ENCODE measurements at places on chromosomes 7 and 10.

- no peak for DNase-seq
Observed at GRCh38 chr7:56121440-56121839, 5.2 kb upstream of the NUPR2 start.

DNA sequence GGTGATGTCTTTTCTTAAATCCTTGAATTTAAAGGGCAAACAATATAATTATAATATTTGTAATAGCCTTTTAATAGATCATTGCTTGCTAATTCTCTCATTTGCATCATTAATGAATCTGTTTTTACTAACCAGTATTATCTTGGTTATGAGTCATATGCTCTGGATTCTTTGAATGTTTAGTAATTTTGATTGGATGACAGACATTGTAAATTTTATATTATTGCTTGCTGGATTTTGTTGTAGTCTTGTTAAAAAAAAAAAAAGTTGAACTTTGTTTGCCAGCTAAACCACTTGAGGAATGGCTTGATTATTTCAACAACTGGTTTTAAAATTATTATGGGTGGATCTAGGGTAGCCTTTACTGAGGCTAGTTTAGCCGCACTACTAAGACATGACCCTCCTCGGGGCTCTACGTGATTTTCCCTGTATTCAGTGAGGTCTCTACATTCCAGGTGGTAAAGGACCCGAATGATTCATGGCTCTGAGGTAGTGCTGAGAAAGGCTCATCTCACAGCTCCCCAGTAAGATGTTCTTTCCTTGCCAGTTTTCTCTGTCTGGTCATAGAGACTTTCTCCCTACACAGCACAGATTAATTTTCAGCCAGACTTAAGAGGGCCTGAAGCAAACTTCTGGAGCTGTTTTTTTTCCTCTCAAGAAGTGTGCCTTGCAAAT is 8.5 kb downstream of the C10orf90 start:
- no peak for DNase-seq

DNA sequence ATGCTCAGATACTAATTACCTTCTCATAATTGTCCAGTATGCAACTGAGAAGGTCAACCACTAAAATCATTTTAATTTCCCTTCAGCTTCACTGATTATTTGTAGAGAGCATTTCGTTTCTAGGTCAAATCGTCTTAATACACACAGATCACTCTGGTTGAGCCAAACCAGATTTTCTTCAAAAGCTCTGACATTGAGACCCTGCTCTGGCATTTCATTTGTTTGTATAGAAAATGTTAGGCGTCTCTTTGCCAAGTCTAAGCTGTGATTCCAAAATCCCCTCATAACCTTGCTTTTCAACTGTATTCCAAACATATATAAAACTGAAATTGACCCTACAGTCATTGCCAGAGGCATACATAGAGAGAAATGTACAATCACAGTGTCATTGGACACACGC is 520.0 kb downstream of the CNTNAP2 start:
- DNase-seq: no peak

GRCh38 chr10:34116220-34116641 is 698.9 kb downstream of the PARD3 start:
- DNase-seq: no peak

DNA sequence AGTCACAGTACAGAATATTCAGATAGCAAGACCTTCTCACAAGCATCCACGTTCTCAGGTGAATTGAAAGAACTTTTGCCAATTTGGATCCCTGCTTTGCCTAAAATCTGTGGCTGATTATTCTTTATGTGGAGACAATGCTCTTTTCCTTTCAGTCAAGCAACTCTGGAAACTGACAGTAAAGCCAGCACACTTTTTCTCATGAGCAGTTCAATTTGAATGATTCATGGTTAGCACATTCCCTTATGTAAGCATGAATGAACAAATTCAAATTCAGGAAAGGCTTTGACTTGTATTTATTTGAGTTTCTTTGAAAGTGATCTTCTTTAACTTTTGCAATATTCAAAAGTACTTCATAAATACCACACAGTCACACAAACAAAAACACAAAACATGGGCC is 57.6 kb downstream of the MEOX2 start:
- DNase-seq: no peak

DNA sequence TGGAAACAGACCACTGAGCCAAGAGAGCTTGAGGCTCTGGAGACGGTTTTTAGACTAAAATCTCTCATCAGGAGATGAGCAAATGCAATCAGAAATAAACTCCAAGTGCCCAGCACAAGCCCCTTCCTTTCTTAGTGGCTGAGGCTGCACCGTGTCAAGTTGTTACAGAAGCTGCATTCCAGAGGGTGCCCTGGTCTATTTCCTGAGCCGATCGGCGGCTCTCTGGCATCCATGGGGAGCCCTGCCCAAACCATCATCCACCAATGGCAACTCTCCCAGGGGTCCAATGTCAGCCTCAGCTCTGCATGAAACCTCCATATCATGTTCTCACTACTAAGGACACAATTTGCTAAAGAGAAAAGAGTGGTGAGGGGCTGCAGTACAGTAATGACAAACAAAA is 89.6 kb downstream of the SVIL start:
- DNase-seq: no peak

DNA sequence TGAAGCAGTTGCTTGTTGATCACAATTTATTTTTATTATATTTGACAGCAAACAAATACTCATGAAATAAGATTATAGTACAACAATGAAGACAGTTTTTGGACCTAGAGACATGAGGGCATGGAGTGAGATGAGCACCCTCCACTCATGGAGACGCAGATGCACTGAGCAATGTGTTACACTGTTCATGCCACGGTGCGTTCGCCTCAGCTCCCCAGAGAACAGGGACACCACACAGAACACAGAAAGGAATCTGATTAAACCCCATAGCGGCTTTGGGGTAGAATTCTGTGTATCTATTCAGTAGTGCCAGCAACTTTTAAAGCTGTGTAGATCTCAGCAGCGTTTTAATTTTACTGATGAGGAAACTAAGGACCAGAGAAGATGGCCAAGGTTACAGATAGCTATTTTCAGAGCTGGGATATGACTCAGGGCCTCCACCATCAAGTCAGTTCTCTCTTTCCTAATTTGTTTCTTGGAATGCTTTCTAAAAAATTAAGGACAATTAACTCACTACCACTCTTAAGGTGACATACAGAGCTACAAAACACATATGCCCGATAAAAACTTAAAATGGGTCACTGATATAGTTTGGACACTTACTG is 33.6 kb downstream of the FAM25A start:
- no peak for DNase-seq

DNA sequence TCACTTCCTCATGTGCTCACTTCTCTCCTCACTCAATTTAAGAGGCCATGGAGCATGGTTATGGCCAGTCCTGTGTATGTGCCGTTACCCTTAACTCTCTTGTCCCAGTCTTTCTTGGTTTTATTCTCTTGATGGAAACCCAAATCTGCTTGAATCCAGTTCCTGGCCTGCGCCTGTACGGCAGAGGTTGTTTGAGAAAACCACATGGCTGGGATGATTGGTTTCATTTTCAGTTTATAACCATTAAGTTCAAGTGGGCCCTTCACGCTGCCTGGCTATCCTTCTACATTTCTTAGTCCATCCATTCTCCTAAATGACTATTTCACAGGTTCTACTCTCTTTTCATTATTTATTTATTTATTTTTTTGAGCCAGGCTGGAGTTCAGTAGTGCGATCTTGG is 1.6 kb upstream of the ZNF239 start:
- DNase-seq: no peak

- DNase-seq: no peak
Observed at GRCh38 chr10:117550599-117551329, 8.2 kb downstream of the EMX2 start.

- no peak for DNase-seq
Observed at GRCh38 chr7:66741710-66742049, 1.1 kb downstream of the RABGEF1 start.

DNA sequence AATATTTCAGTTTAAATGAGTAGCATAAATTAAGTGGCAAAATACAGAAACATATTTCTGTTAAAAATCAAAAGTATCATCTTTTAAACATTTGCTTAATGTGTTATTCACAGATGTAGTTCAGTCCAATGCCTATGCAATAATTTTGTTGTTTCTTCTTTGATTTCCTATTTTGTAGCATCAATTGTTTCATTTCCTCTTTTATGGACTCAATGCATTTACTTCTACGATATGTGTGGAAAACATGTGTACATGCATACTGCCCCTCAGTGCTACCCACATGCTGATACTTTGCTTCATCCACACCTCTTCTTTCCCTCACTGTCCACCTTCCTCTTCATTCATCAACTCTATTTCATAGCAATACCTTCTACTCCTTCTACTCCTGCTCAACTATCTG is 108.1 kb downstream of the PTN start:
- DNase-seq: no peak

DNA sequence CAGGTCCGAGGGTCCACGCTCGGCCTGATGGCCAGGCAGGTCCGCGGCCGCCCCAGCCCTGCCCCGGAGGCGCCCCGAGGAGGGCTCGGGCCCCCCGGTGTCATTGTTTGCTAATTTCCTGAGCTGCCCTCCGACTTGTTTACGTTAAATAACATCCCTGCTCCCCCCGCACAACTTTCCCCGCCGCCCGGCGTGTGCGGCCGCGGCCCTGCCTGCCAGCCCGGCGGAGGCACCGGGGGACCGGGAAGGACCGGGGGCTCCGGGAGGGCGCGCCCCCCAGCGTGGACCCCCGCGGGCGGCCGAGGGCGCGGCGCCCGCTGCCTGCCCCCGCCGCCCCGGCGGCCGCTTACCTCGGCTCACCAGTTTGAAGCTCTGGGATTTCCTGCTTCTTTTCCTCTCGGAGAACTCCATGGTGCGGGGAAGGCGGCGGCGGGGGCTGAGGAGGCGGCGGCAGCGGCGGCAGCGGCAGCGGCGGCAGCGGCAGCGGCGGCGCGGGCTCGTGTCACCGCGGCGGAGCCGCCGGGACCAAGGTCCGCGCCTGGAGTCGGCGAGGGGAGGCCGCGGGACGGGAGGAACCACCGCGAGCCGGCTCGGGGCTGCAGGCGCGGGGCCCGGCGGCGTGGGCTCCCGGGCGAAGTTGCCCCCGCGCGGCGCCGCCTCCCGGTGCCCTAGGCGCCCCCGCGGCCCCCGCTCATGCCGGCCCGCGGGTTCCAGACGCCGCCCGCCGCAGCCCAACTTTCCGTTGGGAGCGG is 515 bp downstream of the BEND7 start:
- DNase-seq: peak; percentile 21

- no peak for DNase-seq
Observed at GRCh38 chr7:104929921-104930320, 84.1 kb upstream of the KMT2E start.

- DNase-seq: no peak
Observed at GRCh38 chr7:80362010-80362618, 149.8 kb downstream of the GNAT3 start.
